ENCODE measurements at places on chromosomes 3 and 15.

- no peak for DNase-seq
These were observed 137.1 kb downstream of the CD47 start for GRCh38 chr3:107953722-107954121.

- DNase-seq: no peak
These were observed 485.2 kb upstream of the PROK2 start for GRCh38 chr3:72270072-72270681.

DNA sequence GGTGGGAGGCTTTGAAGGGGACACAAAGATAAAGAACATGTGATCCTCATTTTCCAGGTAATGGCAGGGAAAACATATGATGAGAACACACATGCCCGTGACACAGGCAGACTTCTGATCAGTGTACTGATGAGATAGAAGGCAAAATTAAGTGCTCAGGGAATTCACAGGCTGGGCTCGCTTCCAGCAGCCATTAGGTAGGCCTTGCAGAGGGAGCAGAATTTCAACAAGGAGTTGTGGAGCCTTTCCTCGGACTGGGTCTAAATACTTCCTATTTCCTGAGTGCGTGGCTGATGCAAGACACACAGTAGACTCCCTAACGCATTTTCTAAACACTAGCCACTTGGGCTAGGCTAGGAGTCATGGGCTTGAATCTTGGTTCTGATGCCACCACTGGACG, 74.0 kb upstream of the ETV5 start:
- no peak for DNase-seq

DNA sequence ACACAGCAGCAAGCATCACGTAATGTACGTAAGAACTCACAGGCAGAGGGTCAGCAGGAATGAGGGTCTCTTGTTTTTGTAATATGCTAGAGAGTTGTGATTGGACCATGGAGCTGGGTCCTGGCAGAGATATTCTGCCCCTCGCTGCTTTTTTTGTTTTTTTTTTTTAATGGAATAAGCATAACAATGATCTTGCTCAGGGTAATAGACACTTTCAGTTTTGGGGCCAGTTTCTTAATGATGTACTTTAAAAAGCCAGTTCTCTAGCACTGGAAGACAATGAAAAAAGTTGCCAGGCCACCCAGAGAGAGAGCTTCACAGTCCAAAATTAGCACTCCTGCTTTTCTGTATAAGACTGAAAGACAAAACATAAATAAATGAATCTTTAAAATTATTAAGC, 29.0 kb upstream of the PLSCR4 start:
- no peak for DNase-seq

DNA sequence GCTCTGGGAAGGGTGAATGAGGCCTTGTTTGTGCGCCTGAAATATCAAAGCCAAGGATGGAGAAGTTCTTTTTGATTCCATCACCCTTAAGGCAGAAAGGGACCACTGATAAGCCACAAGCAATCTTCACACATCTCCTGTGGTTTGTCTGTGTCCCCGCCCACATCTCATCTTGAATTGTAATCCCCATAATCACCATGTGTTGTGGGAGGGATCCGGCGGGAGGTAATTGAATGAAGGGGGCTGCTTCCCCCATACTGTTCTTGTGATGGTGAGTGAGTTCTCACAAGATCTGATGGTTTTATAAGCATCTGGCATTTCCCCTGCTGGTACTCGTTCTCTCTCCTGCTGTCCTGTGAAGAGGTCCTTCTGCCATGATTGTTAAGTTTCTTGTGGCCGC, 329.6 kb upstream of the RGMA start:
- no peak for DNase-seq

DNA sequence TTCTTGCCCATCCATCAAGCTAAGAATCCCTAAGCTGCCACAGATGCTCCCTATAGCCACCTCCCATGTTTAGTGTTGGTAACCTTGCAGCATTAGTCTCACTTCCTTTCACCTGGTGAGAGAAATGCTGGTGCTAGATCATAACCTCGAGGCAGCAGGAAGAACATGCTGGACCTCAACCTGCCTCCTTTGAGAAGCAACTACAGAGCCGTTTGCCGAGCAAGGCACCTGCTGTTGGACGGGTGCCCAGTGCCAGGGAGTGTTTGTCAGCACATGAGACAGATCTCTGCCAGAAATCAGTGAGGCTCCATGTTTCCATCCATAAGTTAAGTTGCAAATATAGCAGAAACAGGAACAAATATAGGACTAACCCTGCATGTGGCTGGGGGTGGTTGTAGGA, 955.7 kb downstream of the TUSC7 start:
- no peak for DNase-seq
